ENCODE measurements at places on chromosomes 13 and 19. TPM values are rescaled to one million over a fixed set of nuclear protein-coding genes. Genes with fewer than 3 reads are reported as not detected.

The STAP2 gene
- 2.6 TPM for total RNA-seq

The ZNF699 gene
- total RNA-seq: 15.5 TPM

GRCh38 chr13:43081866-43082265, 58.5 kb downstream of the DNAJC15 start:
- H3K4me1 ChIP-seq: no peaks in the 10 kb centered on the region
- no peaks in the 10 kb centered on the region for H3K36me3 ChIP-seq
- no peak for DNase-seq
- no peaks in the 10 kb centered on the region for H3K27me3 ChIP-seq

The MICOS13 gene
- total RNA-seq: 38.4 TPM

GRCh38 chr19:16938211-16938610, 49.4 kb downstream of the F2RL3 start:
- DNase-seq: no peak
- no peaks in the 10 kb centered on the region for H3K4me1 ChIP-seq
- no peaks in the 10 kb centered on the region for H3K27me3 ChIP-seq
- no peaks in the 10 kb centered on the region for H3K36me3 ChIP-seq
- H3K4me3 ChIP-seq: no peak overlapping the region
- no peak overlapping the region for H3K27ac ChIP-seq

The CCDC122 gene
- total RNA-seq: 1.2 TPM

- H3K4me3 ChIP-seq: no peak overlapping the region
- no peak overlapping the region for H3K27ac ChIP-seq
- no peak for DNase-seq
- no peaks in the 10 kb centered on the region for H3K36me3 ChIP-seq
Observed at GRCh38 chr13:21310220-21310619, 133.8 kb downstream of the MRPL57 start.

- no peak for DNase-seq
- H3K27me3 ChIP-seq: no peaks in the 10 kb centered on the region
- H3K4me1 ChIP-seq: no peaks in the 10 kb centered on the region
- H3K4me3 ChIP-seq: no peak overlapping the region
- H3K27ac ChIP-seq: no peak overlapping the region
Observed at GRCh38 chr13:78192716-78193115, 274.1 kb upstream of the EDNRB start.

The APC2 gene
- 0.24 TPM for total RNA-seq

GRCh38 chr13:71460211-71460610, 406.8 kb downstream of the DACH1 start:
- H3K36me3 ChIP-seq: no peaks in the 10 kb centered on the region
- no peak overlapping the region for H3K4me3 ChIP-seq
- no peaks in the 10 kb centered on the region for H3K27me3 ChIP-seq
- no peaks in the 10 kb centered on the region for H3K4me1 ChIP-seq
- DNase-seq: no peak
- no peak overlapping the region for H3K27ac ChIP-seq

GRCh38 chr13:44449999-44450821, 76.6 kb downstream of the SERP2 start:
- H3K27me3 ChIP-seq: no peaks in the 10 kb centered on the region
- H3K4me3 ChIP-seq: no peak overlapping the region
- H3K4me1 ChIP-seq: no peaks in the 10 kb centered on the region
- no peaks in the 10 kb centered on the region for H3K36me3 ChIP-seq
- H3K27ac ChIP-seq: no peak overlapping the region

- H3K27ac ChIP-seq: no peak overlapping the region
- H3K36me3 ChIP-seq: no peaks in the 10 kb centered on the region
- H3K27me3 ChIP-seq: no peaks in the 10 kb centered on the region
- DNase-seq: no peak
- no peaks in the 10 kb centered on the region for H3K4me1 ChIP-seq
Observed at GRCh38 chr13:32472194-32472621, 44.3 kb upstream of the N4BP2L1 start.

GRCh38 chr13:90498096-90498495, 849.4 kb upstream of the MIR17HG start:
- no peak overlapping the region for H3K27ac ChIP-seq
- H3K4me1 ChIP-seq: no peaks in the 10 kb centered on the region
- no peak overlapping the region for H3K4me3 ChIP-seq
- H3K27me3 ChIP-seq: no peaks in the 10 kb centered on the region
- DNase-seq: no peak

The IGLON5 gene
- total RNA-seq: not detected

The LYPD5 gene
- total RNA-seq: not detected

DNA sequence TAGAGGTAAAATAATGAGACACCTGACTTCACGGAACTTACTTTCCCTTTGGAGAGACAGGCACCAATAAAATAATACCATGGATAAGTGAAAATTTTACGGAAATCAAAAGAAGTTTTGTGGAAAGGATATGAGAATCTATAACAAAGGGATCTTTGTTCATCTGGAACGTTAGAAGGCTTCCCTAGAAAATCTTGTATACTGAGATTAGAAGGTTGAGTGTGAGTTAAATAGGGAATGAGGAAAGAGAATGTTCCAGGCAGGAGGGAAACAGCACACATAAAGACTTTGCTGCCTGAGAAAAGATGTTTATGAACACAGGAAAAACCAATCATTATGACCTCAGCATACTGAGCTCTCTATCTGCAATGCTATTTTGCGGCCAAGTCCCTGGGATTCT, 19.6 kb upstream of the RAP2A start:
- H3K27ac ChIP-seq: no peak overlapping the region
- H3K27me3 ChIP-seq: no peaks in the 10 kb centered on the region
- no peak for DNase-seq
- H3K4me3 ChIP-seq: no peak overlapping the region
- no peaks in the 10 kb centered on the region for H3K4me1 ChIP-seq

The MBD3L4 gene
- not detected for total RNA-seq

DNA sequence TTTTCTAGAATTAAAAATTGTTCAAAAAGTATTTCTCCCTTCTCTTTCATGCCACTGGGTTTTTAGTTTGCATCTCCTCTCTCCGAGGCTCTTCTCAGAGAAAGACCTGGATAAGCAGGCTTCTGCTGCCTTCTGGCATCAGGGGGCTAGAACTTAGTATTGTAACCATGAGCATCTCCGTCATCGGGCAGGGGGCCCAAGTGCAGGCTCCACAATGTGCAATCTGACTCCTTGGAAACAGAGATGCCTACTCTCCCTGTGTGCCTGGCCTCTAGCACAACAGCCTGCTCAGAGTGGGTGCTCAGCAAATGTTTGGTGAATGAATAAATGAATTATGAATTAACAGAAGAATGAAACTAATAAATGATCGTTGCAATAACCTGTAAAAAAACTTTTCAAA, 45.6 kb upstream of the MTIF3 start:
- no peaks in the 10 kb centered on the region for H3K36me3 ChIP-seq
- H3K27ac ChIP-seq: no peak overlapping the region
- H3K4me3 ChIP-seq: no peak overlapping the region
- no peak for DNase-seq

DNA sequence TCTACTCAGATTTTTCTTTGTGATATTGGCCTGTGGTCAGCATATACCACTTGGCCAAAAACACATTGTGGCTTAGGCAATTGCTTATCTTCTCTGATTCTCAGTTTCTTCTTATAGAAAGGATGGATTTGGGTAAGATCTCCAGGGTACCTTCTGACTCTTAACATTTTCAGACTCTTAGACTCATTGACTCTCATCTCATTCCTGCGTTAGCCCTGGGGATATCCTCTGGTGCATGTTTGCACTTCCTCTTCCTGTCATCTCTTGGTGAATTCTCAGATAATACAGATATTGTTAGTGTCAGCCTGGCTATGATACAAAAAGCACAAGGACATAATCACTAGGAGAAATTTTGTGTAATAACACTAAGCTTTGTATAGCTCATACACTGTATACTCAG, 492.5 kb upstream of the GPC6 start:
- DNase-seq: no peak
- H3K27ac ChIP-seq: no peak overlapping the region
- H3K4me1 ChIP-seq: no peaks in the 10 kb centered on the region
- no peak overlapping the region for H3K4me3 ChIP-seq
- no peaks in the 10 kb centered on the region for H3K27me3 ChIP-seq

The CERS1 gene
- total RNA-seq: not detected

- H3K27ac ChIP-seq: no peak overlapping the region
- H3K4me3 ChIP-seq: no peak overlapping the region
- H3K4me1 ChIP-seq: no peaks in the 10 kb centered on the region
- DNase-seq: no peak
- no peaks in the 10 kb centered on the region for H3K27me3 ChIP-seq
- no peaks in the 10 kb centered on the region for H3K36me3 ChIP-seq
Observed at GRCh38 chr13:110274687-110275086, 32.3 kb downstream of the COL4A1 start.

GRCh38 chr13:43270130-43270830, 246.9 kb downstream of the DNAJC15 start:
- no peaks in the 10 kb centered on the region for H3K36me3 ChIP-seq
- DNase-seq: no peak
- no peaks in the 10 kb centered on the region for H3K27me3 ChIP-seq
- no peak overlapping the region for H3K4me3 ChIP-seq
- H3K27ac ChIP-seq: no peak overlapping the region
- no peaks in the 10 kb centered on the region for H3K4me1 ChIP-seq

DNA sequence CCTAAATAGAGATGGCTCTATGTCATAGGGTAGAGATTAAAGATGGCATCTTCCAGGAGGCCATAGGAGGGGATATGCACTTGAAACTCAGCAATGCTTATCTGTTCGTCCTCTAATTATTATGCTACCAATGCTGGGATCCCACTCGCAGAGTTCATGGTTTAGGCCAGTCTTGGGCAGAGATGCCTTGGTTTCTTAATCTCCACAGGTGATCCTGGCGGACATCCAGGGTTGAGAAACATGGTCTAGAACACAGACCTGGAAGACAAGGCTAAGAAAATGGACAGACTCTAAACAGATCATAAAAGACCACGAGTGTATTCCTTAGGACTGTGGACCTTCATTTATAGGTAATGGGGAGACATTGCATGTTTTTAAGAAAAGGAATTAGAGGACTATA, 70.0 kb upstream of the IRS2 start:
- no peak overlapping the region for H3K27ac ChIP-seq
- no peaks in the 10 kb centered on the region for H3K27me3 ChIP-seq
- no peak overlapping the region for H3K4me3 ChIP-seq
- no peaks in the 10 kb centered on the region for H3K36me3 ChIP-seq

DNA sequence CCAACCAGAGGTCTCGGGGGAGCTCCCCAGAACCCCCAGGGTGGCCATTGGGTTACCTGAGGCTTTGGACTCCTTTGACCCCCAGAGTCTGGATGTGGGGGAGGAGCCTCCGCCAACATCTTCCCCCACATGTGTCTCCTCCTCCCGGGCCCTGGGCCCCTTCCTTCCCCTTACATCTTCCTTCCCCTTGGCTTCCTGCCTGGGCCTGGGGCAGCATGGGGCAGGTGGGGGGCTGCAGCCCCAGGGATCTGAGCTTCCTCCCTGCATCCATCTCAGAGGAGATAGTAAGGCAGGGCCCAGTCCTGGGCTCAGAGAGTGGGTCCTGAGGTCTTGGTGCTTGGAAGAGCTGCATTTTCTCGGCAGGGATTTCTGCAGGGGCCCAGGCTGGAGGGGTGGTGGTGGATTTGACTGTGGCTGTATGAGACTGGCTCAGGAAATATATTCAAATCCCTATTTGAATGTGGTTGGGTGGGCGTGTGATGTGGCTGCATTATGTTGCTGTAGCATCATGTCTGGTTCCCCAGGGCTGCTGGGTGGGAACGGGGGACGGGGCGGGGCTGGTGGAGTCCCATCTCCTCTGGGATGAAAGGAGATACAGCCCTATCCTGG, 919 bp downstream of the VAV1 start:
- no peaks in the 10 kb centered on the region for H3K27me3 ChIP-seq
- H3K4me1 ChIP-seq: peaks cover 19% of the 10 kb centered on the region
- DNase-seq: peak; percentile 49
- peak overlapping the region; percentile 92 for H3K27ac ChIP-seq

- no peaks in the 10 kb centered on the region for H3K27me3 ChIP-seq
- no peaks in the 10 kb centered on the region for H3K36me3 ChIP-seq
- H3K27ac ChIP-seq: no peak overlapping the region
- DNase-seq: no peak
- H3K4me1 ChIP-seq: no peaks in the 10 kb centered on the region
Observed at GRCh38 chr19:39261704-39262103, 6.5 kb upstream of the IFNL2 start.

- H3K27ac ChIP-seq: no peak overlapping the region
- peaks cover 38% of the 10 kb centered on the region for H3K36me3 ChIP-seq
- peaks cover 4% of the 10 kb centered on the region for H3K4me1 ChIP-seq
- H3K27me3 ChIP-seq: no peaks in the 10 kb centered on the region
- H3K4me3 ChIP-seq: no peak overlapping the region
Observed at GRCh38 chr13:73708393-73708985, 425.7 kb downstream of the KLF12 start.

The STARD13 gene
- 1.1 TPM for total RNA-seq

The ZNF844 gene
- total RNA-seq: 15.8 TPM

The SUGP2 gene
- total RNA-seq: 125 TPM

DNA sequence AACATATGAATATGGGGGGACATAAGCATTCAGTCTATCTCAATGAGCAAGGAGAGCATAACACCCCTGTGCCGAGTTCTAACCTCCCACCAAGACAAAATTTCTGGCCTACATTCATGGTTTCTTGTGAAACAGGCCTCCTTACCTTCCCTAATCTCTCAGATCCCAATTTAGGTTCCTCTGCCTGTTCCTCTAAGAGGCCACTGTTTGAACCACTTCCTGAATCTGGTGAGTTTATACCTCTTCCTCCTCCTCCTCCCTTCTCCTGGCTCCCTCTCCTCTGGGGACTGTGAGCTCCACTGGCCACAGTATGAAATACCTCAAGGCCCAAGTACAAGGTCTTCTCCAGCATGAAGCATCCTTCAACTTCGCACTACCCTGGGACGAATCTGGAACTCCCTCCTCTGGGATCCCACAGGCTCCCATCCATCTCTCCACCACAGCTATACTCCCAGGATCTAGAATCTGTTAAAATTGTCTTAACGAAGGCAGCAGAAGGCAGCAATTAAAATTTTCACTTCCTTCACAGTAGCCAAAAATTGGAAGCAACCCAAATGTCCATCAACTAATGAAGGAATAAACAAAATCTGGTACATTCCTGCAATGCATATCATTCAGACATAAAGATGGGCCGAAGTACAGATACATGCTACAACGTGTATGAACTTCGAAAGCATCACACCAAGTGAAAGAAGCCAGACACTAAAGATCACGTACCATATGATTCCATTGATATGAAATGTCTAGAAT, 7.8 kb upstream of the SIGLECL1 start:
- H3K27me3 ChIP-seq: no peaks in the 10 kb centered on the region
- H3K36me3 ChIP-seq: no peaks in the 10 kb centered on the region
- no peaks in the 10 kb centered on the region for H3K4me1 ChIP-seq
- H3K4me3 ChIP-seq: no peak overlapping the region

The NLRP11 gene
- not detected for total RNA-seq

The BORA gene
- total RNA-seq: 21.4 TPM

DNA sequence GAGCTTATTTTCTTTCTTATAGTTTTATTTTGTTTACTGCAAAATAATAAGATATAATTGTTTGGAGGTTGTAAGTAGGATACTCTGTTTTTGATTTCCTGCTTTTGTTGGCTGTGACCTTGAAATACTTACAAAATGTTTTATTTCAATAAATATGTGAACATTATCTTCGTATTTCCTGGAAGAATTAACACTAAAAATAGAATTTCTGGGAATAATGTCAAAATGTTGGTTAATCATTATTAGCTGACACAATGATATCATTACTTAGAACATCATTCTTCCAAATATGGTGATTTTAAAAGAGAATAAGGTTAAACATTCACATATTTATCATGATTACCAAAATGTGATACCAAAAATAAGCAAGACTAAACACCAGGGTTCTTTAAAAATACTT, 1148.6 kb upstream of the PRR20A start:
- no peak overlapping the region for H3K27ac ChIP-seq
- no peaks in the 10 kb centered on the region for H3K27me3 ChIP-seq
- DNase-seq: no peak
- H3K36me3 ChIP-seq: no peaks in the 10 kb centered on the region

All from naive thymus-derived CD4-positive, alpha-beta T cell (primary cell).